ENCODE measurements at places on chromosomes 5 and 9. TPM values are rescaled to one million over a fixed set of nuclear protein-coding genes. Genes with fewer than 3 reads are reported as not detected.

QRFP gene
- total RNA-seq, result not detected

PCDHGC3 gene
- total RNA-seq, result 0.20 TPM

PROB1 gene
- 1.6 TPM for total RNA-seq

- no peak for DNase-seq
- H3K27ac ChIP-seq, result no peak overlapping the region
- H3K36me3 ChIP-seq, result no peaks in the 10 kb centered on the region
- no peak overlapping the region for H3K4me3 ChIP-seq
These were observed 504.6 kb downstream of the RASEF start for GRCh38 chr9:82558346-82558745.

DNA sequence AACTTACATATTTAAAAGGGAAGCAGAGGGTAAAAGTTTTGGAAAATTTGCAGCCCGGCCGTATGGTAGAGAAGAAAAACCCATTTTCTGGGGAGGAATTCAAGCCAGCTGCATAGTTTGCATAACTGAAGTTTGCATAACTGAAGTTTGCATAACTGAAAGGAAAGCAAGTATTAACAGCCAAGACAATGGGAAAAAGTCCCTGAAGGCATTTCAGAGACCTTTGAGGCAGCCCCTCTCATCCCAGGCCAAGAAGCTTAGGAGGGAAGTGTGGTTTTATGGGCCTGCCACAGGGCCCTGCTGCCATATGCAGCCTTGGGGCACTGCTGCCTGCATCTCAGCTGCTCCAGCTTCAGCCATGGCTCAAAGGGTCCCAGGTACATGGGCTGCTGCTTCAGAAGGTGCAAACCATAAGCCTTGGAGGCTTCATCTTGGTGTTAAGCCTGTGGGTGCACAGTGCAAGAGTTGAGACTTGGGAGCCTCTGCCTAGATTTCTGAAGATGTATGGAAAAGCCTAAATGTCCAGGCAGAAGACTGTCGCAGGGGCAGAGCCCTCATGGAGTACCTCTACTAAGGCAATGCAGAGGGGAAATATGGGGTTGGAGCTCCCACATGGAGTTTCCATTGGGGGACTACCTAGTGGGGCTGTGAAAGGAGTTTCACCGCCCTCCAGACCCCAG is 36.9 kb upstream of the CXCL14 start:
- no peak overlapping the region for H3K27ac ChIP-seq
- no peaks in the 10 kb centered on the region for H3K27me3 ChIP-seq
- no peak for DNase-seq
- no peaks in the 10 kb centered on the region for H3K36me3 ChIP-seq
- H3K4me1 ChIP-seq, result no peaks in the 10 kb centered on the region
- H3K4me3 ChIP-seq, result no peak overlapping the region

DNA sequence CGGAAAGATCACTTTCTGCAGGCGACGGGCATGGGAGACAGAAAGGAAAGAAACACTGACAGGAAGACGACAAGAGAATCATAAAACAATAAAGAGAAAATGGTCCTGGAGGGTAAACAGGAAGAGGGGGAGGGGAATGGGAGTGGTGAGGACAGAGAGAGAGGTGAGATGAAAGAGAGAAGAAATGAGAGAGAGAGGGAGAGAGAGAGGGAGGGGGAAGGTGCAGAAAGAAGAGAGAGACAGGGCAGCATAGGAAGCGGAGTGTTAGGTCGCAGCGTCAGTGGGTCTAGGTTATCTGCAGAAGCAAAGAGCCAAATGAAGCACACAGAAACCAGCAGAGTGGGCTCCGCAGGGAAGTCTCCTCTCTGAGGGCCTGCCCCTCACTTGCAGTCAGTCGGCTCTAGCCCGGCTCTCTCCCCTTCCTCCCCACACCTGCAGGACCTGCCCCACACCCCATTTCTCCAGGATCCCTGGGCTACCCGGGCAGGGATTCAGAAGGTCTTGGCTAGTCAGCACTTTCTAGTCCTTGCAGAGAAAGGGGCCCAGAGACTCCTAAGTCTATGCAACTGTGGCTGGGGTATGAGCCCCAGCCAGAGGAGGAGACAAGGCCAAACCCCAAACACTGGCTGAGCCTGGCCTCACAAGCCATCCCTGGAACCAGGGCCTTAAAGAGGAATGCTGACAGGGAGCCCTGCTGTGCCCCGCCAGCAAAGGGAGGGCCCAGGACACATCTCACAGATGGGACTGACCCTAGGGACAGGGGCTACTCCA is 29.7 kb upstream of the MEIKIN start:
- no peaks in the 10 kb centered on the region for H3K27me3 ChIP-seq
- 0 out of 2 replicates have a peak, but pooled peaks cover 3% of the 10 kb centered on the region for H3K4me1 ChIP-seq
- H3K4me3 ChIP-seq, result no peak overlapping the region
- no peak for DNase-seq
- no peaks in the 10 kb centered on the region for H3K36me3 ChIP-seq

- no peak overlapping the region for H3K27ac ChIP-seq
- H3K27me3 ChIP-seq, result no peaks in the 10 kb centered on the region
- no peaks in the 10 kb centered on the region for H3K36me3 ChIP-seq
- no peak overlapping the region for H3K4me3 ChIP-seq
These were observed 311.6 kb downstream of the MSX2 start for GRCh38 chr5:175035882-175036533.

GRCh38 chr5:59555596-59555995 is 337.9 kb downstream of the PDE4D start:
- H3K27me3 ChIP-seq, result no peaks in the 10 kb centered on the region
- H3K36me3 ChIP-seq, result no peaks in the 10 kb centered on the region
- no peak overlapping the region for H3K4me3 ChIP-seq
- no peaks in the 10 kb centered on the region for H3K4me1 ChIP-seq
- no peak overlapping the region for H3K27ac ChIP-seq
- no peak for DNase-seq

- no peaks in the 10 kb centered on the region for H3K27me3 ChIP-seq
- peaks cover 55% of the 10 kb centered on the region for H3K36me3 ChIP-seq
- H3K4me1 ChIP-seq, result peaks cover 88% of the 10 kb centered on the region
- H3K4me3 ChIP-seq, result peak overlapping the region; percentile 23
- peak overlapping the region; percentile 89 for H3K27ac ChIP-seq
- no peak for DNase-seq
These were observed 12.2 kb downstream of the CXXC5 start for GRCh38 chr5:139660105-139660922.

- DNase-seq, result no peak
- H3K4me1 ChIP-seq, result no peaks in the 10 kb centered on the region
These were observed 157.7 kb upstream of the SLC12A2 start for GRCh38 chr5:127925916-127926315.

DNA sequence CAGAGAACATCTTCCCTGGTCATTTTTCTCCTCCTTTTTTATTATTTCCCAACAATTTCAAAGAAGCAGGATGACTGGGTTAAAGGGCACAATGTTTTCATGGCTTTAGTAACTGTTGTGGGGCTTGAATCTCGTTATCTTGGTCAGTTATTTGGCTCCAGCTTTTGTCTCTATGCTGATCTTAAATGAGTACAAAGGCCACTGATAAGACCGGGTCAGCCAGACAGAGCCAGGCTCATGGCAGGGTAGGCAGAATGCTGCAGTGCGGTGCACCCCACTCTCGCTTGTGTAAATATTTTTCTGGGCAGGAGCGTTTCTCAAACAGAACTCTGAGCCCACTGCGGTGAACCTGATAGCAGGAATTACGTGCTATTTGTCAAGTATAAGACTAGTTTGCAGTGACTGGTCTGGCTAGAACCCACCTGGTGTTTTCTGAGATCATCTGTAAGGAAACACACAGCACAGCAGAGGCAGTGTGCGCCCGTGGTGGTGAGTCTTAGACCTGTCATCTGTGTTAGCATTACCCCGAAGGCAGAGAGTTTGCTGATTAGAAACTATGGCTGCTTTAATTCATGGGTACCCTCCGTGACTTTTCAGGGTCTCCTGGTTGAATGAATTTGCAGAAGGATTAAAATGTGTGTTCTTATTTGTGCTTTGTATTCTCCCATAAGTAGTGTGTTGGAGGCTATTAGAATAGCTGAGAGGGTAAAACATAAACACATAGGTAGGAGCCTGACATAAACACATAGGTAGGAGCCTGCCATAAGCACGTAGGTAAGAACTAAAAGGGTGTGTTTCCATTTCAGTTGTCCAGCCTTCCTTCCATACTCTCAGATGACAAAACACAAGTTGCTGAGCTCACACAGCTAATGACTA is 158.6 kb upstream of the DMRT1 start:
- no peaks in the 10 kb centered on the region for H3K4me1 ChIP-seq
- H3K4me3 ChIP-seq, result no peak overlapping the region
- no peak for DNase-seq
- peaks cover 1% of the 10 kb centered on the region for H3K27me3 ChIP-seq
- no peaks in the 10 kb centered on the region for H3K36me3 ChIP-seq

DNA sequence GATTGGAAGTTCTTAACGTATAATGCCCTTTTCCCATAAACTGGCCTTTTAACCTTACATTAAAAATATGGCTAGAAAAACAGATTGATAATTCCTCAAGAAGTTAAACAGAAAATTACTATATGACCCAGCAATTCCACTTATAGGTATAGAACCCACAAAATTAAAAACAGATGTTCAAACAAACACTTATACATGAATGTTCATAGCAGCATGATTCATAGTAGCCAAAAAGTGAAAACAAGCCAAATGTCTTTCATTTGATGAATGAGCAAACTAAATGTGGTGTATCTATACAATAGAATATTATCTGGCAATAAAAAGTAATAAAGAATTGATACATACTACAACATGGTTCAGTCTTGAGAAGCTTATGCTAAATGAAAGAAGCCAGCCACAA is 35.5 kb downstream of the POU5F2 start:
- H3K36me3 ChIP-seq, result no peaks in the 10 kb centered on the region
- H3K4me3 ChIP-seq, result no peak overlapping the region
- no peak overlapping the region for H3K27ac ChIP-seq
- no peaks in the 10 kb centered on the region for H3K4me1 ChIP-seq

DNA sequence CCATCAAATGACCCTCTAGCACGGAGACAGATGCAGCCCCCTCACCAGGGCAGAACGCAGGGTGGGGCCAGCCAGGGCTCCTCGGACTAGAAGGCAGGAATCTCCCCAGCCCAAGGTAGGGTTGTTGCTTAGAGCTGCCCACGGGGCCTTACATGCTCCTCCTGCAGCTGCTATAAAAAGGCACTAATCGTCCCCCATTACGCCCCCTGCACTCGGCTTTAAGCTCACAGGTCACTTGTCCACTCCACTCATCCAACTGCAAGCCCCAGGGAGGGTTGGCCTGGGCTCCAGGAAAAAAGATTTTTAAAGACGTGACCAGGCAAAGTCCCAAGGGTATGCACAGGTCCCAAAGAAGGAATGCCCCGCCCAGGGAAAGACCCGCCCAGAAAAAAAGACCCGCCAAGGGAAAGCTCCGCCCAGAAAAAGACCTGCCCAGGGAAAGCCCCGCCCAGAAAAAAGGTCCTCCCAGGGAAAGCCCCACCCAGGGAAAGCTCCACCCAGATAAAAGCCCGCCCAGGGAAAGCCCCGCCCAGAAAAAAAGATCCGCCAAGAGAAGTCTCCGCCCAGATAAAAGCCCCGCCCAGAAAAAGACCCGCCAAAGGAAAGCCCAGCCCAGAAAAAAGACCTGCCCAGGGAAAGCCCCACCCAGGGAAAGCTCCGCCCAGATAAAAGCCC is 11.1 kb downstream of the GRIN1 start:
- peak overlapping the region; percentile 22 for H3K4me3 ChIP-seq
- peak; percentile 93 for DNase-seq
- H3K4me1 ChIP-seq, result peaks cover 8% of the 10 kb centered on the region
- peak overlapping the region; percentile 54 for H3K27ac ChIP-seq
- H3K36me3 ChIP-seq, result no peaks in the 10 kb centered on the region

DNA sequence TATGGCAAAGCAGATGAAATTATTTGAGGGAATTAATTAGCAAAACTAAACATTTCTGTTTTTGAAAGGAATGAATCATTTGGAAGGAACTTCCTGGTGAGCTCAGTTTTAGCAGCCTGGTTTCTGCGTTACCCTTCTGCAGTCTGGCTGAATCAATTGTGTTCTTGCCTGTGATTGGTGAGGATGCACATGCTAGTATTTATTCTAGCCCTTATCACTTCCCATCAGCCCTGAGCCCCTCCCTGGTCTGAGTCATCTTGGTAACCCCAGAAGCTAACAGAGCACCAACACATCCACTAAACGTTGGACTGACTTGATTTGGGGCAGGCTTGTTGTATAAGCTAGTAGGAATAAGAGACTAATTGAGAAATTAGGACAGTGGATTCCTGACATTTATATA is 6.6 kb downstream of the TJP2 start:
- no peak overlapping the region for H3K4me3 ChIP-seq
- H3K4me1 ChIP-seq, result peaks cover 36% of the 10 kb centered on the region
- H3K27me3 ChIP-seq, result no peaks in the 10 kb centered on the region
- H3K27ac ChIP-seq, result peak overlapping the region; percentile 42
- peak; percentile 84 for DNase-seq

GRCh38 chr5:150651382-150651781 is 9.7 kb upstream of the MYOZ3 start:
- no peaks in the 10 kb centered on the region for H3K36me3 ChIP-seq
- H3K27me3 ChIP-seq, result peaks cover 64% of the 10 kb centered on the region
- DNase-seq, result no peak
- H3K4me1 ChIP-seq, result peaks cover 31% of the 10 kb centered on the region

DNA sequence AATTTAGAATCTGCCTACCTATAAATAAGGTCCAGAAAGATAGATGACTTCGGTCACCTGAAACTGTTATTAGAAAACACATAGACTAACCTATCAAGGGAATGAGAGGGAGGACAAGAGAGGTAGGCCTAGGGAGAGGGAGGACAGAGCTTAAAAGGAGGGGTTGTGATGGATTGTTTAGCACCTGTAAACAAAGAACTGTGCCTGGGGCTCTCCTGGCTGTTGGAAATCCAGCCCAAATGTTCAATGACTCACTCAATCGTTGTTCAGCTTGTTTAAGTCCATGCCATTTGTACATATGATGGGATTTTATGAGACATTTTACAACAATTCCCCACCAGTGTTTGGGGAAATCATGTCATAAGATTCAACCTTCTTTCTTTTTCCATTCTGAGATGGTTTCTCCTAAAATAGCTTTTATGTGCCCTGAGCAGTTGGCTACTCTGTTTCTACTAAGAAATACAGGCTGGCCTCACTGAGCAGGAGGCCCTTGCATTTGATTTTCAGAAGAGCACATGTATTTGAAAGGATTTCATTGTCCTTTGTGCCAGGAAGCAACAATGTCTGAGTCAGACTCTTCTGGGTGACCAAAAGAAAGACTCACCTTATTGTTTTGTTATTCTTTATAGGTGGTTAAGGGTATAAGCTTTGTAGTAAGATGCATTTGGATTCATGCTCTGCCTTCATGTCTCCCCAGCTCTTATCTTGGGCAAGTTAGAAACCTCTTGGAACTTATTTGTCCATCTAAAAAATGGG is 48.2 kb upstream of the GPR151 start:
- H3K27me3 ChIP-seq, result no peaks in the 10 kb centered on the region
- no peak overlapping the region for H3K27ac ChIP-seq
- H3K4me1 ChIP-seq, result no peaks in the 10 kb centered on the region
- no peaks in the 10 kb centered on the region for H3K36me3 ChIP-seq

DNA sequence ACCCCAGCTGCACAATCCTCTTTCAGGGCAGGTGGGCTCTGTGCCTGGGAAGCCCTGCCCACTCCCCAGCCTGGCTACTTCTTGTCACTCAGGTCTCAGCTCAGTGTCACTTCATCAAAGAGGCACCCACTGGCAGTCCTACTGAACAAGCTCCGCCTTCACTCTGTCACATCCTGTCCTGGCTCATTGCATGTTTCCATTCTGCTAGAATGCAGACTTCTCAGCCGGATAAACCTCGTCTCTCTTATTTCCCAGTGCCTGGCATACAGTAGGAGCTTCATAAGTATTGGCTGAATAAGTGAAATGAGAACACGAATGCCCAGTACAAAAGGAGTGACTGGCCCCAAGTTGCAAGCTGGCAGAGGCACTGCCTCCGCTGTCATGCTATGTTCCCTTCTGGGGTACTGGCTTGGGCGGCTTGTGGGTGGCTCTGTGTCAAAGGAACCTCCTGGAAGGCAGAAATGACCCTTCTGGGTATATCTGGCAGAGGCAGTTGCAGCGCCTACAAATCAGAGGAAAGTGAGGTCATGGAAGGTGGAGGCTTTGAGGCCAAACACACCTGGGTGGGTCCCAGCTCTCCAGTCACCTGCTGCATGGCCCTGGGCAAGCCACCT is 98.3 kb upstream of the PHYKPL start:
- no peak overlapping the region for H3K27ac ChIP-seq
- H3K36me3 ChIP-seq, result no peaks in the 10 kb centered on the region
- H3K4me1 ChIP-seq, result peaks cover 10% of the 10 kb centered on the region
- DNase-seq, result no peak

Data from K562 (cell line).